ENCODE measurements at places on chromosomes 2 and 18.

GRCh38 chr18:60038731-60039130 lies 138.9 kb downstream of the PMAIP1 start:
- no peak for DNase-seq

- DNase-seq, result no peak
These were observed 651 bp upstream of the STAM2 start for GRCh38 chr2:152176113-152176714.

DNA sequence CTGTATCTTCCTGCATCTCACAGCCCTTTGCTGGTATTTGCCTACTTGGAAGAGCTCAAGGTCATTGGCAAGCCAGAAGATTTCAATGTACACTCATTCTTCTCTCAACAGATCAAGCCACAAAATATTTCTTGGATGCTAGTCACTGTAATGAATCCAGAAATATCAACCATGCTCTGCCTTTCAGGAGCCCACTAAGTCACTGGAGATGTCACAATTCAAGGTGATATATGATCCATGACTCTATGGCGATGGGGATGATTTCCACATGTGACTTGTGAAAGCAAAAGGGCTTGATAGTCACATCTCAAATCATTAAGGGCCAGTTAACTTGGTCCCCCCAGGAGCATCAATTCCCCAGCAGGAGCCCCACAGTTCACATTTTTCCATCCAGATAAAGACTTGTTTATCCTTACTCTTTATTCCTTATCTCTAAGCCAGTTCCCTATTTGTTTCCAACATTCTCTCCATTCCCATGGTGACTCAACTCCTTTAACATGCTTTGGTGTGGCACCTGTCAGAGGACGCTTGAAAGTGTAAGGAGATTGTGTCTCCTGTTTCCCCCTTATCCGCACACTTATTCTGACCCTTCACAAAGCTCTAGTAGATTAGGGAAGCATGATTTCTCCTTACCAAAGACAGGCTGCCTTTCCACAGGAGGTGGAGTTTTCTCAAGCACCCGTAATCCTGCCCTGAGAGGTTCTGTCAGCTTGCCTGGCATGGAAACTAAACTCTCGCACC lies 15.8 kb downstream of the PKDCC start:
- DNase-seq, result no peak

DNA sequence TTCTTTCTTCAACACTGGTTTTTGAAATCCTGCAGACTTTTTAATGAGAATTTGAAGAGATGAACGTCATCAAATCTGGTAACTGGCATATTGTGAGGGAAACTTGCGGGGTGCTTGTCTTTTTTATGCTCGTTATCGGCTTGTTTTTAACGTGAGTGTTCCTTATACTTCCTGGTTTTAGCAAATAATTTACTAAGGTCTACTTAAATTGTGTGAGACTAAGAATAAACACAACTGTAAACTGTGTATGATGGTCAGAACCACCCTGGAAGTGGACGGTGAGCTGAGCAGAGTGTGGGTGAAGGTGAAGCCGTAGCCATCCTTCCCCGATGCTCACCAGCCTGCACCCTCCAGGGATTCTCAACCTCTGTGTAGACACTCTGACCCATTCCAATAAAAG lies 82.3 kb upstream of the CDC42EP3 start:
- no peak for DNase-seq

DNA sequence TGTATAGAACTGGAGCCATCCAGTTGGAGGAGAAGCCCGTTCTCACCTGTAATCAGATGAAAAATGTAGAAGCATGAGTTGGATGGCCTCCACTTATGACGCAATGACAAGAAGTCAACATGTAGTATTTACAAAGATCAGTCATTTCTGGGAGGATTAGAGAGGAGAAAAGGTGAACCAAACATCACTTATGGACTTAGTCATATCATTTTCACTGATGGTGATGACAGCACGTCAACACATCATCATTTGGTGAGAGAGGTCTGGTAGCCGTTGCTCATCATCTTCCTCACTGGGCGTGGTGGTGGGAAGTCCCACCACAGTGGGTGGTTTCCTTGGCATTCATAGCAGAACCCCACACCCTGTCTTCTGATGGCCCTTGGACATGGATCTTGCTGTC lies 264.2 kb upstream of the EPAS1 start:
- DNase-seq, result no peak

DNA sequence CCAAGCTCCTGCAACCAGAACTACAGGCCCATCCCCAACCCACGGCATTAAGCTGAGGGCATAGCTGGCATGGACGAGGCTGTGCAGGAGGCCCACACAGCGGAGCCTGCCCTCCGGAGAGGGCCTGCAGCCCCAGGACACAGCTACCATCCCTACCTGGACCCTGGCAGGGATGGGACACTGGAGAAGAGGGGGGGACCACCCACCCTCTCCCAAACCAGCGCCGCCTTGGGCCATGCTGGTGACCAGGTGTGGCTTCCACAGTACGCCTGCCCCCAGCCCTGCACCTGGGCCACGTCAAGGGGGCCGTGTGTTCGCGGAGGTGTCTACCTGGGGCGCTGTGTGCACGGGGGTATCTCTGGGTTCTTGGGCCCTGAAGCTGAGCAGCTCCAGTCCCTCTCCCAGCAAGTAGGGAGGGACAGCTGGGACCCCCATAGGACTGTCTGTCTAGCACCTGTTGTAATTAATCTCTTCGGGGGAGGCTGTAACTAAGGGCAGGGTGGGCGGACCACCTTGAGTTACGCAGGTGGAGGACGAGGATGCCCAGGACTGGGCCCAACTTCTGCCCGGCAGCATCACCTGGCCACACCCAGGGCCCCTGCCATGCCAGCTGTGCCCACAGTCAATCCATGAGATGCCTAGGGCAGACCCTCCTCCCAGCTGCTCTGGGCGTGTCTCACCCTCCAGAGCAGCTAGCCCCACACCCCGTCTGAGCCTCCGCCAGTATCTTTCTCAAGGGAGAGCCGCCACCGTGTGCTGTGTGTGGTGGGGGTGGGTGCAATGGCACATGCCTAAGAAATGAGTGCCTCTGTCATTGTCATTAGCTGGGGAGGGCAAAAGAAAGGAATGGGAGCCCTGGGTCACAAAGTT lies 18.3 kb downstream of the HS6ST1 start:
- DNase-seq, result no peak

DNA sequence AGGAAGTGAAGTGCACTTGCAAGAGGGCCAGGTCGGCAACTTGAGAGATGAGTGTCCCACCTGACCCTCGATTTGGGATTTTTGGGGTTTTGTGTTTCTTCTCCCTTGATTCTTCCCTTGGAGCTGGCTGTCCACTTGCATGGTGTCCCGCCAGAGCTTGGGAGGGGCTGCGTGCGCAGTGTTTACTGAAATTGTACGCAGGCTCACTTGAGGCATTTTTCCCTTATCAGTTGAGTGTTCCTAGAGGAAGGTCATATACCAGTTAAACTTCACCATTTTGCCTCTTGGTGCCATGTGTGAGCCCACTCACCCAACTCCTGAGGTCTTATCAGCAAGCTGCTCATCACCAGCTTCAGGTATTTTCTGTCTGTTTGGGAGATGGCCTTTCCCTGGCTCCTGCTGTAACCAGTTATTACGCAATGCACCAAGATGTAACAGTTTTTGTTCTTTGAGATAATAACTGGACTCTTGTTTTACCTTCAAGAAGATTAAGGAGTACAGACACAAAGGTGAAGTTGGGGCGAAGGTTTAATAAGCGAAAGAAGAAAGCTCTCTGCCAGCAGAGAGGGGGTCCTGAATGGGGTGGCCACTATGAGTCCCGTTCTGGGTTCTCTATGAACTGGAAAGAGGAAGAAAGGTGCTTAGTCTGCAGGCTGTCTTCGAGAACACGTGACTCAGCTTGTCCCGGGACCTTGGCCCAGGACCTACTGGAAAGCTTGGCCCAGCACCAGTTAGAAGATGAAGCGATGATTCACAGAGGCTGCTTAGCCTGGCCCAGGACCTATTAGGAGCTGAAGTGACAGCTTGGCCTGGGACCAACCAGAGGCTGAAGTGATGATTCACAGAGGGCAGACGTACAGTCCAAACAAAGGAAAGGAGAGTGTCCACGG lies 21.5 kb upstream of the TXNL4A start:
- no peak for DNase-seq

- no peak for DNase-seq
These were observed 51.8 kb downstream of the HS1BP3 start for GRCh38 chr2:20599001-20599600.

DNA sequence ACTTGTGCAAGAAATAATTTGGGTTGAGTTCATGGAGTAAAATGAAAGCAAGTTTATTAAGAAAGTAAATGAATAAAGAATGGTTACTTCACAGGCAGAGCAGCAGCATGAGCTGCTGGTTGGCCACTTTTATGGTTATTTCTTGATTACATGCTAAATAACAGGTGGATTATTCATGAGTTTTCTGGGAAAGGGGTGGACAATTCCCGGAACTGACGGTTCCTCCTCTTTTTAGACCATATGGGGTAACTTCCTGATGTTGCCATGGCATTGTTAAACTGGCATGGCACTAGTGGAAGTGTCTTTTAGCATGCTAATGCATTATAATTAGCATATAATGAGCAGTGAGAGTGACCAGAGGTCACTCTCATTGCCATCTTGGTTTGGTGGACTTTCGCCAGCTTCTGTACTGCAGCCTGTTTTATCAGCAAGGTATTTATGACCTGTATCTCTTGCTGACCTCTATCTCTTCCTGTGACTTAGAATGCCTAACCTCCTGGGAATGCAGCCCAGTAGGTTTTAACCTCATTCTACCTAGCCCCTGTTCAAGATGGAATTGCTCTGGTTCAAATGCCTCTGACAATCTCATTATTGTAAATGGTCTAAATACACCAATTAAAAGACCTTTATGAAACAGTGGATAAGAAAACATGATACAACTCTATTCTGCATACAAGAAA lies 114.1 kb upstream of the FIGN start:
- DNase-seq, result no peak

DNA sequence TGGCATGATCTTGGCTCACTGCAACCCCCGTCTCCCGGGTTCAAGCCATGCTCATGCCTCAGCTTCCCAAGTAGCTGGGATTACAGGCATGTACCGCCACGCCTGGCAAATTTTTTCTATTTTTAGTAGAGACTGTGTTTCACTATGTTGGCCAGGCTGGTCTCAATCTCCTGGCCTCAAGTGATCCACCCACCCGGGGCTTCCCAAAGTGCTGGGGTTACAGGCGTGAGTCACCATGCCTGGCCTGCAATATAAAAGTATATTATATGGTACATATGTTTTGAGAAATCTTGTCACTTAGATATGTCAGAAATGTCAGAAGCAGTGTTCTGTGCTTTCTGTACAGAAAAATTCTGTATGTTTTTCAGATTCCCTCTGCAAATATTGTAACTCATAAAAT lies 19.2 kb upstream of the XPO1 start:
- no peak for DNase-seq

DNA sequence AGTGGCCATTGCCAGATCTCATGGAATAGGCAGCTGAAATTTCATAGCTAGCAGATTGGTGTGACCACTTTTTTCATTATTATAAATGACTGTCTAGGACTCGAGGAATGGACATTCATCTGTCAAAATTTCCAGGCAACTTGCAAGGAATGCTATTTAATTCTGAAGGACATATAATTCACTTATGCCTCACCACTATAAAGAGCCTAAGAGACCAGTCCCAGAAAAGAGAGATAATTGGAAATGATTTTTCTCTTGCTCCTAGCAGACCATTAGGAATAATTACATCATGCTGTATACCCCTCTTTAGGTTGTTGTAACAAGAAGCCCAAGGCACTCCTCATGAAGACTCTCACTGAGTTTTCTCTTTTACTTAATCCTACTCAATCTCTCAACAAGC lies 557.4 kb upstream of the RAB6C start:
- no peak for DNase-seq

- DNase-seq, result no peak
These were observed 36.2 kb downstream of the KIAA2012 start for GRCh38 chr2:202109139-202109736.

GRCh38 chr18:12304351-12305210 lies 3.5 kb upstream of the TUBB6 start:
- DNase-seq, result no peak

GRCh38 chr18:22088029-22088428 lies 81.4 kb upstream of the GATA6 start:
- DNase-seq, result no peak

- DNase-seq, result no peak
These were observed 1.8 kb downstream of the CHRNA1 start for GRCh38 chr2:174762464-174762863.

GRCh38 chr2:66699793-66700676 lies 265.1 kb downstream of the MEIS1 start:
- no peak for DNase-seq

- no peak for DNase-seq
These were observed 3.0 kb downstream of the SH2D6 start for GRCh38 chr2:85421260-85422071.

DNA sequence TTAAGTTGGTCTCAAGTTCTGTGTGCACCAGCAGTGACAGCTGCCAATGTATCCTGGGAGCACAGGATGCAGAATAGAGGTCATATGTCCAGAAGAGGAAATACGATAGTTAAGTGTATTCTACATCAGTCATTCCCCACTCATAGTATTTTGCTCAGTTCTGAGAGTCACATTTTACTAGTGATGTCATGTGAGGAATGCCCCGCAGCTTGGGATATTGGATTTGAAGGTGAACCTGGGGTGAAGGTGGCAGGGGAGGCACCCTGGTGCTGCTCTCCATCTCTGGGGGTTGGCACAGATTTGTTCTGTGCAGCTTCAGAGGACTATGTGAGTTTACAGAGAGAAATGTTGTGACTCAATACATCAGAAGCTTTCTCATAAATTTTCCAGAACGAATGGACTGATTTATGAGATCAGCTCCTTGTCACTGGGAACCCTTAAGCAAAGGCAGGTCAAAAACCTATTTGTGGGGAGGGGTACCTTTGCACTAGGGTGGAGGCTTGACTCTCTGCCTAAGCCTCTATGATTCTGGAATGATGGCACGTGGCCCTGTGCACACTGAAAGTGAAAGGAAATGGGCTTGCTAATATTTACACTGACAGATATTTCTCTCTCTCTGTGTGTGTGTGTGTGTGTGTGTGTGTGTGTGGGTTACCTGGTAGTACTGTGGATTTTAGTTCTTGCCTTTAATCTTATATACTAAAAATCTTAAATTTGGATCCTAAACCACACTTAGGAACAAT lies 95.9 kb downstream of the NEB start:
- no peak for DNase-seq

GRCh38 chr2:13666582-13667414 lies 950.1 kb downstream of the TRIB2 start:
- no peak for DNase-seq

DNA sequence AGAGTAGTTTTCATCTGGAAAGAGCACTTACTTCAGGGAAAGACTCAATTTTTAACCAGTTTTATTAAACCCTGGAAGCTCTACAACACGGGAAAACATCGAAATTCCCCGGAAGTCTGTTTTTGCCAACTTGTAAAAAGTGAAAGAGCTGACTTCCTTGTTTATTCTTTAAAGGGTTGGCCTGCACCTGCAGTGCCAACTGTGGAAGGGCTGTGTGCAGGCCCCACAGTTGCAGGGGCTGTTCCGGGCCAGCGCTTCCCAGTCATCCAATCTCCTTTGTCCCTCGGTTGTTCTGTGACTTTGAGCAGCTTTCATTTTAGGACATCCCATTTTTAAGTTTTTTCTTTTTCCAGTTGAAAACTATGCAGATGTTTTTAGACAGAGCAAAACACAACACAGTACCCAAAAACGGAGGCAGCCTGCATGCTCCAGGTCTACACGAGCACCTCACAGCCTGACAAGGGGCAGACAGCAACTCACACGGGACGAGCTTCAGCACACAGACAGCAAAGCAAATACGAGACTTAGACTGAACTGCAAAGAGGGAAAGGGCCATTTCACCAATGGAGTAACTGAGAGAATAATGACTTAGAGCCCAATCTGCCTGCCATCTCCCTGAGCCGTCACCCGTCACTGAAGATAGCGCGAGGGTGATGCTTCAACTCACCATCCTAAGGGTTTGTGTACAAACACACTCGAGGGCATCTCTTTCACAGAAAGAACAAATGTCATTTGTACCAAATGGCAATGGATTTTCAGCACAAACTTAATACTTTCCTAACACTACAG lies 70.6 kb downstream of the EMILIN2 start:
- no peak for DNase-seq

Data from activated T-helper 1 cell treated with anti-CD3 and anti-CD28 coated beads, Interleukin-2, amount 50 U/mL, for 16 hours (primary cell).